ENCODE measurements at places on chromosomes 12 and 14.

- no peak for DNase-seq
Observed at GRCh38 chr14:91283666-91284065, 39.2 kb upstream of the GPR68 start.

DNA sequence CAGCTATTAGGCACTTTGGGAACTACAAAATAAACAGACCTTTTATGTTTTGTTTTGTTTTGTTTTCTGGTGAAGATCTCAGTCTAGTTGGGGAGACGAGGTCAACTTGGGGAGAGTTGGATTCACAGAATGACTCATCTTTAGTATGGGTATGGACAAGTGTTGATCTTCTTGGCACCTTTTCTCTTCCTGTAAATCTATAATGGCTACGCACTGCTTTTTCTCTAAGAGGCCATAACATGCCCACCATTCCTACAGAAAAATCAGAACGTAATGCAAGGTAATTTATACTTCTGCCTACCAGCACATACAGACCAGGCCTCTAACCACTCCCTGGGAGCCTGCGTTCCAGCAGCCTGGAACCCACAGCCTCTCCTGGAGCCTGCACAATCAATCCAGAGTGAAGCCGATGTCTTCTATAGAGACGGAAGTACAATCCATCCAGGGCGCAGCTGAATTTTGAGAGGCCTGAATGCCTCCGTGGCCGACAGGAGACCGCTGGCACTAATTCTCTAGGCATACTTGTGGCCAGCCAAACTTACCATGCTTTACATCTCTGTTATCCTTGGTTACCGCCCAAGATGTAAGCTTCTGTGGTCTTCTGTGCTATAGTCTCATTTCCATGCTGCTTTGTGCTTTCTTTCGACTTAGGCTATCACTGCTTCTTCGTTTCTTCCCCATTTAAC, 717 bp downstream of the PPHLN1 start:
- no peak for DNase-seq

DNA sequence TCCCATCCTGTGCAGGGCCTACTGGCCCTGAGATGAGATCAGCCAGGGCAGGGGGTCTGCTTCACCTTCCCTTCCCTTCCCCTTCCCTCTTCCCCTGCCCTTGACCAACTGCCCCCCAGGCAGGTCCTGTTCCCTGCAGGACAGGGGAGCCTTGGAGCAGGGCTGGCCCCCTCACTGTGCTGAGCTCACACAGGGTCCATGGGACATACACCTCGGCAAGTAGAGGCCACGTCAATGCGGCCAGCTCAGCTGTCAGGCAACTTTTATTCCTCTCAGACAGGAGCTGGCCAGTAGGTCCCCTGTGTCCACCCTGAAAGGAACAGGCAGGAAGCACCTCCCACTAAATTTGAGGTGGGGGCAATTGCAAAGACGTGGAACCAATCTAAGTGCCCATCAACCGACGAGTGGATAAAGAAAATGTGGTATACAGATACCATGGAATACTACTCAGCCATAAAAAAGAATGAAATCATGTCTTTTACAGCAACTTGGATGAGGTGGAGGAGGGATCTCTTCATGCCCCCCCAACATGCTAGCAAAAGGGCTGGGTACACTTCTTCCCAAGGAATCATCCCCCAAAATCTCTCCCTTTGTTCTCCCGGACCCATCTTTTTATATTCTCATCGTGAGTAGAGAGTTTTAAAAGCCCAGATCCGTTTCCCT, 148.7 kb downstream of the BCL11B start:
- no peak for DNase-seq

DNA sequence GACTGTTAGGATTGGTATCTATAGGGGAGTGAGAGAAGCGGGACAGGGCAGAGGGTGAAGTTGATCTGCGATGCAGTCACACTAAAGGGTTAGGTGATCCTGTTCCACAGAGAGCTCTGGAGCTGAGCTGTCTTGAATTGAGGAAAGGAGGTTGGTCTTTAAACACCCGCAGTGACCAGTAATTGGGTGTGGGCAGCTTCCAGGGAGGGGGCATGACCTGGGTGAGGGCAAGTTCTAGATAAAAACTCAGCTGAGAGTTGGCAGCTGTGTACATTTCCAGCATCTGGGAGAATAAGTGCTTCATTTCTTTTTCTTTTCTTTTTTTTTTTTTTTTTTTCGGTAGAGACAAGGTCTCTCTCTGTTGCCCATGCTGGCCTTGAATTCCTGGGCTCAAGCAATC, 35.1 kb downstream of the RDH12 start:
- DNase-seq = no peak

DNA sequence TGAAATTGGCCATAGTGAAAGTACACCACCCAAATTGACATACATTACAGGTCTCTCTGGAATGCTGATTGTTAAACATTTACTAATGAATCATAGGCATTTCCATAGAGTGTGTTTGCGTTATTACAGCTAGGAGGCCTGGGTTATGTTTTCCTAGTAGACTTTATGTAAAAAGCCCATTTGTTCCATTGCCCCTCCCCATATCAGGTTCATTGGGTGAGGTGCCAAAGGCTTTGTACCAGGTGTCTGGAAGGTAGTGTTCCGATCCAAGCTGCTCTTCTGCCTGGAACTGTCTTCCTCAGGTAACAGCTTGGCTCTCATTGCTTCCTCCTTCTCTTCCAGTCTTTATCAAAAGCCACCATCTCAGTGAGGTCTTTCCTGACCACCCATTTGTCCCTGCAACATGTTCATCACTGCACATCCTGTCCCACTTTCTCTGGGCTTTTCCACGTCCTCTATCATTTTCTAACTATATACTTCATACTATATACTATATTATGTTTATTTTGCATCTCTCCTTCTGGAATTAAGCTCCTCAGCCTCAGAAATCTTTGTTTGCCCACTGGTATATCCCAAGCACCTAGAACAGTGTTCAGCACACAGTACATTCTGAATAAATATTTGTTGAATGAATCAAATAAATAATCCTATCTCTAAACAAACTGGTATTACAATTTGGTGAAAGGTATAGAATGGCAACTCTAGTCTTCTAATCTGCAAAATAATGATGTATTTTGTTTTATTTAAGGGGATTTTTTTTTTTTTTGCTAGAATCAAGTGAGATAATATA, 252.3 kb downstream of the KTN1 start:
- no peak for DNase-seq

DNA sequence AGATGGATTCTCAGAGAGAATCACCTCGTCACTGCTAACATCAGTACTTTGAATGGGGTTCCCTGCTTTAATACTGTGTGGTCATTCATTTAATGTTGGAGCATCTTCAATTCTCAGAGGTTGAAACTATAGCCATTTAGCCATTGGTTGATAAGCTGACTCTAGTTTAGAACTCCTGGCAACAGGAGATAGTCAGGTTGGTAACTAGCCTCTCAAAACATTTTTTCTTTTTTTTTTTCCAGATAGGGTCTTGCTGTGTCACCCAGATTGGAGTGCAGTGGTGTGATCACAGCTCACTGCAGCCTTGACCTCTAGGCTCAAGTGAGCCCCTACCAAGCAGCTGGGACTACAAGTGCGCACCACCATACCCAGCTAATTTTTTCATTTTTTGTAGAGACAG, 3.5 kb upstream of the NCKAP5L start:
- no peak for DNase-seq

GRCh38 chr14:54364555-54365415, 32.0 kb upstream of the CDKN3 start:
- no peak for DNase-seq

GRCh38 chr14:70097576-70098249, 91.0 kb downstream of the SLC8A3 start:
- no peak for DNase-seq

DNA sequence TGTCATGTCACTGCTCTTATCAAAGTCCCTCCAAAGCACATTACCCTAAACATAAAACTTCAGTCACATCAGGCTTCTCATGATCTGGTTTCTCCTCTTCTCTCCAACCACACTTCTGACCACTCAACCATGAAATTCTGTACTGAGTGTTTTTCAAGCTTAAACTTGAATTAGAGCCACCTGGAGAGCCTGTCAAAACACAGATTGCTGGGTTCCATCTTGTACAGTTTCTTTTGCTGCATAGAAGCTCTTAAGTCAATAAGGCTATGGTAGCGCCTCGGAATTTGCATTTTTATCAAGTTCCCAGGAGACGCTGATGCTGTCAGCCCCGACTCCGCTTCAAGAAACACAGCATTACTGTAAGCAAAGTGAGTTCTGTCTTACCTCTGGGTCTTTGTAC, 16.4 kb upstream of the SRRM4 start:
- DNase-seq = no peak

DNA sequence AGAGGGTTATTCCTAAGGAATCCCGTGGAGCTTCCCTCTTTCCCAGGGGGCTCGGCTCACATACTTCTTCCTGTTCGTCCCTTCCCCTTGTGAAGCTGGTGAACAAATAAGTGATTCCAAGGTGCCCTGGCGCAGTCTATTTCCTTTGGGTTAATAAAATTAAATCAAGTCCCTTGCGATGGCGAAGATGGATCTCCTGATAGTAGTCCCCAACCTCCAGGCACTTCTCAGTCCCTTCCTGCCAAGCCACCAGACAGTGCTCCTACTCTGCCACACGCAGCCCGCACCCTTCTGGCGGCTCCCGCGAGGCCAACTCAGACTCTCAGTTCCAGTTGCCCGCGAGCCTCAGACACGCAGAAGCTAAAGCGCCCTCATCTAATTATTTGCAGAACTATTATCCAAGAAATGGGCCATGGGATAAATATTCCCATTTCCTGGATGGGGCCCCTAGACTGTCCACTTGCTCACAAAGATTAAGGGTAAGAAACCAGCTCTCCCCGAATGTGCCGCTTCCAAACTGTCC, 2.4 kb upstream of the SIX6 start:
- DNase-seq = no peak

DNA sequence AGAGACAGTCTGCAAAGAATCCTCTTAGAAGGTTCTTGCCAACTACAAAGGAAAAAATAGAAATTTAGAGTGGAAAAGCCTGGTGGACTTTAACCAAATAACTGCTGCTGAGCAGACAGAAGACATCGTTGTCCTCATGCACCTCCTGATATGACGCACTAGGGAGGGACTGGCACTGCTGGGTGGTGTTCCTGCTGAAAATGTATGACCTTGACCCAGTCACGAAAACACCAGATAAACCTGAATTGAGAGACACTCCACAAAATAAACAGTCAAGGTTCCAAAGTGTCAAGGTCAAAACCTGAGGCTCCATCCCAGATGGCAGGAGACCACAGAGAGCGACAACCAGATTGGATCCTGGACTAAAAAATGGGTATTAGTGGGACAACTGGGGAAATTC, 61.9 kb downstream of the CHGA start:
- DNase-seq = no peak

GRCh38 chr14:76812093-76812421, 625 bp downstream of the ANGEL1 start:
- no peak for DNase-seq

DNA sequence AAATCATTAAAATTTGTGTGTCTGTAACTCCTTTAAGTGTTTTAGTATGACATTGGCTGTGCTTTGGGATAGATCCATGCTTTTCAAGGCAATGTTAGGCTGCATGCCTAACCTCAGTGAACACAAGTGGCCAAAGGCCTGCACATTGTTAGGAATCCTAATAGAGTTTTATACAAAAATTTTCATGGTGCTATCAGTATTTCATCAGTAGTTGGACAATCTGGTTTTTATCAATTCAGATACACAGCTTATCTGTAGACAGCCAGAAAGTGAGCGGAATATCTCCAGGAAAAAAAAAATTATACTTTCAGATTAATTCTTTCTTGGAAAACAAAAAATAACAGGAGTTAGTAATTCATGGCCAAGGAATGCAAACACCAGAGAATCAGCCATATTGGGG, 324.0 kb upstream of the PDE3A start:
- DNase-seq = no peak

GRCh38 chr12:130847112-130847511, 8.1 kb upstream of the STX2 start:
- DNase-seq = no peak

GRCh38 chr14:68632054-68632895, 160.6 kb downstream of the ZFP36L1 start:
- no peak for DNase-seq

DNA sequence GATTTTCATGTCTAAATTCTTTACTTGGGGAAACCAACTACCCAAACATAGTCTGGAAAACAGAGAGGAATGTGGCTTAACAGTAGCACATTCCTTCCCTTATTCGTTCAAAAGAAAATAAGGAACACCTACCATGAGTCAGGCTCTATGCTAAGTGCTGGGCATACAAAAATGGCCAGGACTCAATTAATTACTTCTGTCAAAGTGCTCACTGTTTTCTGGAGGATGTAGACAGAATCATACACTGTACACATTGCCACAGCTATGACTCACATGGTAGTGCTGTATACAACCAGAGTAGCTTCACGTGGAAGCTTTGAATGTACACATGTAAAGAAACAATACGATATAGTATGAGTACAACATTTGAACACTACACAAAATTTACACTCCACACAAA, 50.1 kb downstream of the SLC25A21 start:
- DNase-seq = no peak

- DNase-seq = no peak
Observed at GRCh38 chr12:19351346-19351745, 87.9 kb upstream of the AEBP2 start.

DNA sequence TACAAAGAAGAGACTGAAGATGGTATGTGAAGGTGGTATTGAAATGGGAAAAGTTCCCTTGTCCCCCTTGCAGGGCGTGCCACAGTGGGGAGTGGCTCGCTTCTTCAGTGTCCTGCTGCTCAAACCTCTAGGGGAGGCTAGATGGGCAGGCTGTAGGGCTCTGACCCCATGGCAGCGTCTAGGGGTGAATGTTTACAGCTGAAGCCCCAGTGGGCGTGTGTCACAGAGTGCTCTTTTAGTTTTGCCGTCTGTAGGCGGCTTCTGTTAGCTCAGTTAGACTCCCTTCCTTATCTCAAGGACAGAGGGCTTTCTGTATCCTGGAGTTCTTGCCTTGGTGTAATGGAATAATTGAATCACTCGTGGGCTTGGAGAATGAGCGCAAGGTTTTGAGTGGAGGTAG, 266.2 kb downstream of the RAD51B start:
- DNase-seq = no peak

- DNase-seq = no peak
Observed at GRCh38 chr14:75370416-75371205, 57.2 kb upstream of the JDP2 start.

GRCh38 chr14:56806760-56807159, 3.5 kb downstream of the OTX2 start:
- no peak for DNase-seq

- DNase-seq = no peak
Observed at GRCh38 chr12:27431185-27431584, 15.4 kb upstream of the SMCO2 start.

DNA sequence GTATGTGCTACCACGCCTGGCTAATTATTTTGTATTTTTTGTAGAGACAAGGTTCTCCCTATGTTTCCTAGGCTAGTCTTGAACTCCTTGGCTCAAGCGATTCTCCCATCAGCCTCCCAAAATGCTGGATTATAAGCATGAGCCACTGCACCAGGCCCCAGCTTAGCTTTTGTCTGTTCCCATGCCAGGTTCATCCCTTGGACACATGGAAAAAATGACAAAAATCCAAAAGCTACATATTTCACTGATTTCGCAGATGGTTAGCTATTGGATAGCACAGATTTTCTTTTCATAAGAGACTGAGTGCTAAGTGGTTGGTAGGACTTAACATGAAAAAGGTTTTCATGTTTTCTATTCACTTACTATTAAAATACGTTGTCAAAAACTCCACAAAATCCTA, 286.6 kb upstream of the KITLG start:
- no peak for DNase-seq
